ENCODE measurements at places on chromosomes 12 and 14.

DNA sequence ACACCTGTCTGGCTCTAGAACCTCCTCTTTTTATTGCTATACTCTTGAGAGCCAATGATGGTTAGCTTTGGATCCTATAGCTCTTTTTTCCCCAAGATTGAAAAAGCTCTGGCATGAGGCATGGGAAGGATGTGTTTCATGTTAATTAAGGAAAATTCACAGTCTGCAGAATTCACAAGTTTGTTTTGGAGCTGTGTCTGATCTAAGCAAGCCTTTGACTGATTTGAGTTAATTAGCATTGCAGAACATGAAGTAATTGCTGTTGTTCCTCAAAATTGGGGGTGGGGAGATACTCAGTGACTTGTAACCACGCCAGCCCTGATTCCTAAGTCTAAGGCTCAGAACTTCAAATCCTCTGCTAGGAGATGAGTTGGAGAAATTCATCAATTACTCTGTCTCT, 205.0 kb downstream of the SUDS3 start:
- no peak for DNase-seq

GRCh38 chr14:22737052-22737451, 29.4 kb upstream of the OXA1L start:
- no peak for DNase-seq

DNA sequence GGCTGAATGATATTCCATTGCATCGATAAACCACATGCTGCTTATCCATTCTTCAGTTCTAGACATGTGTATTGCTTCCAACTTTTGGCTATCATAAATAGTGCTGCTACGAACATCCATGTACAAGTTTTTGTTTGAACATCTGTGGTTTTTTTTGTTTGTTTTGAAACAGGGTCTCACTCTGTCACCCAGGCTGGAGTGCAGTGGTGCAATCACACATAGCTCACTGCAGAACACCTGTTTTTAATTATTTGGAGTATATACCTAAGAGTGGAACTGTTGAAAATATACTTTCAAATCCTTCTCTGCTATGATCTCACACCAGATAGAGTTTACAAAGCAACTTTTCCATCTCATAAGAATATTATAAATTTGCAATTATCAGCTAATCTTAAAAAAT, 124.2 kb downstream of the TTC7B start:
- no peak for DNase-seq

- no peak for DNase-seq
Measured at GRCh38 chr14:98161356-98161755, 1110.6 kb downstream of the BCL11B start.

GRCh38 chr12:109693653-109694600, 19.7 kb upstream of the FAM222A start:
- no peak for DNase-seq

DNA sequence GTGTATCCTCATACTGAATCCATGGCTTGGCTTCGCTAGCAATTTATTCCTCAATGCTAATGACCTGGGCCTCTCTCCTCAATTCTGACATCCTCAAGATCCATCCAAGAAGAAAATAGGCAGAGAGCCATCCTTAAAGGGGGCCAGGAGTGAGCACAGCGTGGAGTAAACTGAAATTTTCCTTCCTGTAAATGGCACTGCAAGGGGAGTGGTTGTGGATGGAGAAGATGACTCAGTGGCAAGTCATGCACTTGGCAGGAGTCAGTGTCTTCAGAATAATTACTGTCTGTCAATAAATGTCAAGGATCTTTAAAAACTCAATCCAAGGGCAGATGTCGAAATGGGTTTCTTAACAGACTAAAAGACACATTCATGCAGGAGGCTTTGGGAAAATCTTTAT, 88.0 kb upstream of the TMEM132C start:
- no peak for DNase-seq

GRCh38 chr14:31949709-31950108, 127.4 kb upstream of the ARHGAP5 start:
- DNase-seq: no peak

DNA sequence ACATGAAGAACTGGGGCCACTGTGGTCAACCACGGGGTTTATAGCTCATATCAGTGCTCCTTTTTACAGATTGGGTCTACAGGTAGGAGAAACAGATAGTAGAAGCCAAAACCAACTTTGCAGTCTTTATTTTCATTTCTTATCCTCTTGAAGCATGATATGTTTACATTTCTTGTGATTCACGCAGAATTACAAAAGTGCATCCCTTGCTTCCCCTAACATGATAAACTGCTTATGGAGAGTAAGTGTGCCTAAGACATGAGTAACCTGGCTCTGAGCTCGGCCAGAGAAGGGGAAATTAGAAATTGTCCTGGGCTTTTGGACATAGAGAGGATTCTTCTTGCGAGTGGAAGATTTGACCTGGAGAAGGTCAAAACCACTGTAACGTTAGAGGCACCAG, 18.4 kb downstream of the PWP1 start:
- DNase-seq: no peak

DNA sequence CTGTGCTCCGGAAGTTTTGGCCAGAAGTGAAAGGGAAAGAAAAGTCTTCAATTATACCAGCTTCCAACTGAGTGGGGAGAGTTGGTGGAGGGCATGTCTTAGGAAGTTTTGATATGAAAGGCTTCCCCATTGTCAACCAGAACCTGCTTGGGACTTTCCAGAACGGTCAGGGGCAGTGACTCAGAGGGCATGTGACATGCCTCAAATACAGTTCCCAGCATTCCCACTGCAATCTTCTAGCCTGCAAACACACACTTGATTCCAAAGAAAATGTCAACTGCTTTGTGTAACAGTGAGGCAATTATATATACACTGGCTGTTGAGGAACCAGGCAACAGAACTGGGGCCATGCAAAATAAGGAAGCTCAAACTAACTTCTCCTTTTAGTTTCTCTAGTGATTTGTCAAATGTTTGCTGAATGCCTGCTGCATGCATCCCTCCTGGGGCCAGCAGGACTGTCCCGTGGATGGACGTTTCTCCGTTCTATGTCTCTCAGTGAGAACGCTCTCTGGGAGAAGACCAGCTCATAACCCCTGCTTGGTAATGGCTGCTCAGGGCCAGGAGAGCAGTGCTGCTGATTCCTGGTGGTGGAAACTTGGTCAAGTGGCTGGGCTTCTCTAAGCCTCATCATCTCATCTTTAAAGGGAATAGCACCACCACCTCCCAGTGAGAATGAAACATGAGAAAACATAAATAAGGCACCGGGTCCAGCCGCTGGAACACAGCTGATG, 18.3 kb downstream of the SLC25A47 start:
- DNase-seq: no peak

- DNase-seq: no peak
Measured at GRCh38 chr14:95901054-95901453, 24.4 kb downstream of the TUNAR start.

DNA sequence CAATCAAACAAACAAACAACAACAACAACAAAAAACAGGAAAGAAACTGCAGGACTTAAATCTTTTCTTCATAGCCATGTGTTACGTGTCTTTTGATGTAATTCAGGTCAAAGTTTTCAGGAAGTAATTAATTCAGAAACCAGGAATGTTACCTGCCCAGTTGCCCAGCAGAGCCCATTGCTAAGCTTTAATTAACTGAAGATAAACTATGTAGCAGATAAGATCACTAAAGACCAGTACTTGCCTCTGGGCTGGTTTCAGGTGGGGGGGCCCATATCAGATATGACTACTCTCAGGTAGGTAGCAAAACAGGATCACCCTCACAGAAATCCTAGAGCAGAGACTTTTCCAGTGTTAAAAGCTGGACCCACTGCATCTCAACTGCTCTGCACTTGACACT, 69.2 kb downstream of the LIN7A start:
- no peak for DNase-seq

GRCh38 chr12:1356285-1356684, 238.1 kb downstream of the FBXL14 start:
- no peak for DNase-seq

DNA sequence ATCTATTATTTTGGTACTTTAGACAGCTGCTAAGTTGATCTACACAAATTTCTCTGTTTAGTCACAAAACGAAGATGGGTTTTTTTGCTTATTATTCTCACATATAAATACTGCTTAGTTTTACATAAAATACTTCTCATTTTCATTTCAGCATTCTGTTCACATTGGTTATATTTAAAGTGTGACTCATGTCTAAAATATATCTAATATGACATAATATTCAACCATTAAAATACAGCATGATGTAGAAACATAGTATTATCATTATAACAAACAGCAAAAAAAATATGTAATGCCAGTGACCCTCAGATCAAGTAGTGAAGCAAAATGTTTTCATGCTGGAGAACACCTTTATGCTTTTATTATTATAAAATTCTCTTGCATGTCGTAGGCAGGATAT, 63.7 kb downstream of the SH2B3 start:
- DNase-seq: no peak
